Nephron progenitor cell (in vitro differentiated cells): ENCODE measurements at places on chromosomes 2 and 18.

DNA sequence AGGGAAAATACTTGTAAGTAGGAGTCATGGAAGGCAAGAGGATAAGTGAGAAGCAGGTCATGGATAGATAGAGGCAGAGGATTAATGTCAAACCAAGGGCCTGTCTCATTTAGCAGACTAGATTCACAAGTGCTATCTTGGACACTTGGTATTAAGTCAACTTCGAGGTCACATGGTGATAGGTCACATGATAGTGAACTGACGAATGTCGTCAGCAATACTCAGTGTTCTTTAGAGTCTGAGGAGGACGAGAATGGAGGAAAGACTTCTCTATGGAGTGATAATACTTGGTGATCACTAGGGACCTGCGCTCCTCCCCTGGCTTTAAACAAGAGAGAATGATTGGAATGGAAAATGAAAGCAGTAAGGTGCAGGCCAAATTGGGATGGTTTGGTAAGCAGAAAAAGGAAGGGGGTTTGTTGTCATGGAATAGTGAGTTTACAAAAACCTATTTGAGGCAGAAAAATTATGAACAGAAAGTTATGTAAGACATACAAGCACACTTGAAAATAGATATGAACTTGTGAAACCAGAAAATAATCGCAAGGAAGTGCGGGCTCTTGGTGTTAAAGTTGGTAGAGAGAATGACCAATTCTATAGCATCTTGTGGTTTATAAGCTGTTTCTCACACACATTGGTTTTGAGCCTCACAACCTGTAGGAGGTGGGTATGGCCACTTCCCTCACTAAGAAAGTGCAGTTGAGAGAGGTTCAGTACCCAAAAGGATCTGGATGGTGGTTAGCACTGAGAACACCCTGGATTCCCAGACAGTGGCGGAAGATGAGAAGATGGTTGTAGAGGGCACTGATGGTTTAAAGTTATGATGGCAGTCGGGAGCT, 141.5 kb downstream of the WDSUB1 start:
- DNase-seq, result no peak

DNA sequence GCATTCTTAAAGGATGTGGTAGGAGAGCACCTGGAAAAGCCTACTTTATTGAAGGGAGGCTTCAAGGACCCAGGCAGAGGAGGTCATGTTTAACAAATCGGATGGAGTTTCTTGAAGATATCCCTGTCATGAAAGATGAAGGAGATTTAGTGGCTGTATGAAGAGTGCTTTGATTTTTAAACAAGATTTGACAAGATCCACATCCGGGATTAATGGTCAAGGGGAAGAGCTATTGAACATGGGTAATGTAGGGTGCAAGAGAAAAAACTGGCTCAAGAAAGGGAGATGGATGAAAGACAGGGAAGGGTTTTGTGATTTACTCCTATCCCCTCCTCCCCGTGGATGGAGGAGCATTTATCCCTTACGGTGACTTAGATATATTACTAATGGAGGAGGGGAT, 113.1 kb upstream of the OSR1 start:
- no peak for DNase-seq

DNA sequence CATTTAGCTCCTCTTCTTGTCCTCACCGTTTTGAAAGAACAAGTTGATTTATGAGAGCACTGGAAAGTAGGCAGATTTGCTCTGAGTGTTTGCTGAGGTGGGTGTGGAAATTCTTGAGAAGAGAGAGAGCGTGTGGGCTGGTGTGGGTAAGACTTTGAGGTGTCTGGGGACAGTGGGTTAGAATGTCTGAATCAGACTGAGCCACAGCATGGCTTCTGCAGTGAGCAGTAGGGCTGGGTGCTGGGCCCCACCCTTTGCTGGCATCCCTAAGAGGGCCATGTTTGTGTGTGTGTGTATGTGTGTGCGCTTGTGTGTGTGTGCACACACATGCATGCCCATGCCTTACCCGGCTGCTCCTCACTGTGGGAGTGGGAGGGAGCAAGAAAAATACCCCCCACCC, 63.7 kb downstream of the COPS8 start:
- no peak for DNase-seq

GRCh38 chr2:132623096-132623839, 46.7 kb downstream of the LYPD1 start:
- no peak for DNase-seq

- peak; percentile 88 for DNase-seq
Measured at GRCh38 chr2:120680136-120680761, 55.4 kb upstream of the GLI2 start.

DNA sequence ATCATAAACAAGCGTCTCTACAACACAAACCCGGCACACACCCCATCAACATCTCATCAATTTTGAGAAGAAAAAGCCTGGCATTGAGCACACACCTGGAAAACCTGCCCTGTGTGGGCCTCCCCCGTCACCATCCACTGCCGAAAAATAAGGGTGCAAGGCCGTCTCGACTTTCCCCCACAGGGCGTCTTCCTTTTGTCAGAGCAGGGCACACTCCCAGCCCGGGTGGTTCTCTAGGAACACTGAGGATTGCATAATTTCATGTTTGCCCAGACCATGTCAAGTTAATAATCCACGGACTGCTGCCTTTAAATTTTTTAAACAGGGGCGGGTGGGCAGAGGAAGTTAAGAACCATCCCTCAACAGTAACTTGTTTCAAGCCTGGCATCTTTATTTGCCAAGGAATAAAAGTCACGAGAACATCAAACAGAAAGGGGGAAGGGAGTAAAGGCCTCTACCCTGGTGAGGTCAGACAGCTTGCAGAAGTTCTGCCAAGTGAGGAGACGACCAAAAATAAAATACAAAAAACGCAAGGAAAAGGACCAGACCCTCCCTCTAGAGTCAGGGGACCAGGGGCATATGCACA, 2.1 kb downstream of the TFCP2L1 start:
- DNase-seq, result no peak

DNA sequence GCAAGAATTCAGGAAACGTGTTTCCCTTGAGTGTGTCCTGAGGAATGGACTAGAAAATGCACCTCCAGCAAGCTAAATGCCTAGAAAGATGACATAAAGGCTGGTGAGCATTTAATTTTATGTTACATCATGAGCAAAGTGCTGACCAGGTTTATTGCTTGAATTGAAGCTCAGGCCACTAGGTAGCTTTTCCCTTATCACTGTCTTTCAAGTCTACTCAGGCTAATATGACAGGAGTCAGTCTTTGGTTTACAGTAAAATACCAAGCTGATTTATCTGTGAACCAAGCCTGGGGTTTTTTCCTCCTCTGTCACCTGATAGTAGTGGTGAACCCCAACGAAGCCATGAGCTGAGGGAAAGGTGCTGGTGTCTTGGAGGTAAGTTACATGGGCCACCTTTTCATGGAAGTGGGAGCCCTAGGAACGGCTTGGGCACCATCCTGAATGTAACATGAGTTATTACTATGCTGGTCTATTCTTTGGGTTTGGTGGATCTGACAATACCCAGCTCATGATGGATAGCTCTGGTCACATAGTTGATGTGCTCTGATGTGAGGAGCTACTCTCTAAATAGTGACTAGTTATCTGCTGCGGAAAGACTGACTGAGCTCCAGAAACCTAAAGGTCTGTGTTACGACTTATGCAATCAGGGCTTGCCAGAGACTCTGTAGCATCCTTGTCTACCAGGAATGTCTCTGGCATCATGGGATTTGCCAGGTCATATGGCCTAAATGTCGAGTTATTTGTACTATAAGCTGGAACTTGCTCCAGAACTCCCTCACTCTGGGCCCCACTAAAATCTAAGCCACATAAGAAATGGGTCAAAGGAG, 39.8 kb downstream of the NUP35 start:
- no peak for DNase-seq

- DNase-seq, result no peak
Measured at GRCh38 chr2:192159208-192159607, 35.5 kb downstream of the TMEFF2 start.

DNA sequence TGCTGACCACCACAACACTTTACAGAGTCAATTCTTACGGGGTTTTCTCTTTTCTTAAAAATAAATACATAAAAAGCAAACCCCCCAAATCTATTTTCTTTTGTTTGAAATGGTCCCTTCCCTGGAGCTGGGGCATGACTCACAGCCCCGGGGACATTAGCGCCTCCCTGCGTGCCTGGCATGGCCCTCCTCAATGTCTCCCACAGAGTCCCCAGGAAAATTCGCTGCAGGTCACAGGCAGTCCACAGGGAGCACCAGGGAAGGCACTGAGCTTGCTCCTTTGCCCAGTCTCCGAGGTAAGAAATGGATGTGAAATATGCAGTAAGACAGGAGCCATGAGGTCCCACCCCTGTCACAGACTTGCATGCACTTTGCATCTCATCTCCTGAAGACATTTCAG, 142.5 kb downstream of the LAMA1 start:
- DNase-seq, result no peak

DNA sequence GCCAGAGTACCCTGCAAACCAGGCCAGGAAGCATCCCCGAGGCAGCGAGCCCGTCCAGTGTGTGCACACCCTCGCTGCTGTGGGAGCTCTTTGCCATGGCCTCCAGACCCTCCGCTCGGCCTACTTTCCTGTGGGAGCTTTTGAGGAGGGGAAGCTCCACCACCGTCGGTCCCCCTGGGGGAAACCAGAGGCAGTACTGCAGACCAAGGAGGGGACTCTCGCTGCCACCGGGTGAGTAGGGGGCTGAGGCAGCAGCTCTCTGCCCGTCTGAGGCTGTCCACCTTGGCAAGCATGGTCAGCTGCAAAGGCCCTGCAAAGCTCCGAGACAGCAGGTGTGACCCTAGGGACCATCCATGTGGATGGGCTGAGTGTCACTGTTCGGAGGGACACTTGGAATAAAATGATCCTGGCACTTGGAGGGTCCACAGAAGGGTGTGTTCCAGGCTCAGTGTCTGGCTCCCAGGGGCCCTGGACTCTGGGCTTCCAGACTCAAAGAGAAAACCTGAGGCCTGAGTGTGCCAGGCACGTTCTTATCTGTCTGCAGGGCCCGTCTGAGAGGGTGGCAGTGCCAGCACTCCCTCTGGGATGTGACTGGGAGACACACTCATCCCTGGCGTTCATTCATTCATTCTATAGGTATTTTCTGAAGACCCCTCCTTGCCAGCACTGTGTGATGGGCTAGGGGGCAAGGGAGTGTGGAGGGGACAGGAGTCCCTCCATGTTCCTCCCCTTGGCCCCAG, 282.8 kb upstream of the HS6ST1 start:
- no peak for DNase-seq

DNA sequence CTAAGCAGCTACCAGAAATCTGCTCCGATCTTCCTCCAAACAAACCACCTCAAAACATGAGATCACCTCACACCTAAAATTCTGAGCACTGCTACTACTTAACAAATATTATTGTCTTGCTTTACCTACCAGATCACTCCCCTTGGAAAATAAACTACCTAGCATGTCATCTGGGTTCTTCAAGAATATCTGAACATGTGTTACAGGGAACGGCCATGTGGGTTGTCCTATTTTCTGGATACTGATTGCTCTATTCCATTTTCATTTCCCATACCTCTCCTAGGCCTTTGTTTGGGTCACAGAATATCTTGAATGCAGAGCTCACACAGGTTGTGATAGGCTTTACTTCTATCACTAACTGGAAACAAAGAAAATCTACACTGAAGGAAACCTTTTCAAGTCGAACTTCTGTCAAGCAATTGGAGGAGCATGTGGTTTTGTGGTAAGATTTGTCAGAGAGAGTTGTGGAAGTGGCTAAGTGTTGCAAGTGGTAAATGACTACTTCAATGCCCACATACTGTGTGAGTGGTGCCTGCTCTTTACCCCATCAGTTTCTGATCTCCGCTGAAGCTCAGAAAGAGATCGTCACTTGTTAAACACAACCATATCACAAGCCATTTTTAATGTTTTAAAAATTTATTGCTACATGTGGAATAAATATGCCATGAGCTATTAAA, 739.1 kb upstream of the ZEB2 start:
- DNase-seq, result no peak

GRCh38 chr2:170013802-170014551, 164.0 kb upstream of the MYO3B start:
- DNase-seq, result peak; percentile 3

DNA sequence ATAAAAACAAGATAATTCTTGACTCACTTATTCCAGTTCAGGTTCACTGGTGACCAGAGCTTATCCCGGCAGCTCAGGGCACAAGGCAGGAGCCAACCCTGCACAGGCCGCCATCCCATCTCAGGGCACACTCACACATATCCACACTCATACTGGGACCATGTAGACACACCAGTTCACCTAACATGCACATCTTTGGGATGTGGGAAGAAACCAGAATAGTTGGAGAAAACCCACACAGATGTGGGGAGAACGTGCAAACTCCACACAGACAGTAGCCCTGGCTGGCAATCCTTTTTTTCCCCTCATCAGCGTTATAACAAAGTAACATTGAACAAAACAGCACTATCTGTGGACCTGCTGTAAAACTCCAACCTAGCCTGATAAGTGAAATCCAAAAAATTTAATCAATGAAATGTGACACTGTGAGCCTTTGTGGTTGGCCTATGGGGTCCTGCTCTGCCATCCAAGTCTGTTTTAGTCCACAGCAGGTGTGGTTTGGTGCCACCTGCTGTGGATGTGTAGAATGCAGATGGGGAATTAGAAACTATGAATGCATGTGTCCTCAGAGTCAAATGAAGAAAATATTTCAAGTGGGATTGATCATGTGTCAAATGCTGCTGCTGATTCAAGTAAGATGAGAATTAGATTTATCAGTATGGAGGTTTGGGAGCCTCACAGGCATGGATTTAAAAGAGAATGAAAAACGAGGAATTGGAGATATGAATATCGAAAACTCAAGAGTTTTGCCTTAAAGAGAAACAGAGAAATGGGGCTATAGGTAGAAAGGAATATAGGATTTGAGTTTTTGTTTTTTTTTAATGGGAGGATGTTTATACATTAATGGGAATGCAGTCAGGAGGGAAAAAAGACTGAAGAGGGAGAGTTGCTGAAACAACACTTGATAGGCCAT, 47.0 kb downstream of the UGP2 start:
- peak; percentile 50 for DNase-seq

DNA sequence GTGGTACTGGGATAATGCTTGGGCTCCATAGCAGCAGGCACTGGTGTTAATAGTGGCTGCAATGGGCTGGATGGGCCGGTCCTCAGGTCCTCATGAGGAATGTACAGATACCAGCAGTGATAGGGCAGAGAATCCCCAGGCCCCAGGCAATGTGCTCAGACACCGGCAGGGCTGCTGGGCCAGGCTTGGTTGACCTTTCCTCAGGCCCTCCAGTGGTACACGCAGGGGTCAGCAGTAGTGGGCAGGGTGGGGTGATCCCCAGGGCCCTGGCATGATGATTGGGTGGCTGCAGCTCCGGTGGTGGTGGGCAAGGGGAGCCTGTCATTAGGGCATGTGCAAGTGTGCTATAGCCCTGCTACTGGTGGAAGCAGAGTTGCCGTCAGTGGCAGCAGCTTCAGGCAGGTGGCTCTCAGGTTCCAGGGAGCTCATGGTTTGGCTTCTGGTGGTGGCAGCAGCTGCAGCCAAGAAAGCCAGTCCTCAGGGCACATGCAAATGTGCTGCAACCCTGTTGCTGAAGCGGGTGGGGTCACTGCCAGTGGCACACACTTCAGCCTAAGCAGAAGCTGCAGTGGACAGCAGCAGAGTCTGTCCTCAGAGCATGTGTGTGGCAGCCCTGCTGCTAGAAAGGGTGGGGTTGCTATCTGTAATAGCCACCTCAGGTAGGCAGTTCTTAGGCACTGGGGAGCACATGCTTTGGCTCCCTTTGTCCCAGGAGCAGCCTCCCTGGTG, 56.8 kb downstream of the CCNT2 start:
- no peak for DNase-seq

GRCh38 chr2:214537929-214538328, 127.1 kb downstream of the VWC2L start:
- no peak for DNase-seq
